ENCODE measurements at places on chromosomes 7 and 10.

GRCh38 chr7:152312316-152312715 lies 123.5 kb downstream of the KMT2C start:
- DNase-seq: no peak

DNA sequence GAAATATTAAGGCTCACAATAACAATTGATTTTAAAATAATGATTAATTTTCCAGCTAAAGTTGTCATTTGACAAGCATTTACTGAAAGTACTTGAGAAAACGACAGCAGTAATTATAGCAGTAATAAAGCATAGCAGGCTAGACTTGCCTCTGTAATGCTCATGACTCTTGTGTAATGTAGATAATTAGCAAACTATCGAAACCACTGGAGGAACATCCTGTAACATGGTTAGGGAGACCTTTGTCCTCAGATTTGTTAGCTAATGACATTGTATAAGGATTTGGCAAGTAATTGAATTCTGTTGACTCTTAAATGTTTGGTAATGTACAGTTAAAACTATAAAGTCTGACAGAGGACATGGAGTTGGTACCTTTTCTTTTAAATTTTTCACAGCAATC lies 24.8 kb downstream of the ARL4A start:
- DNase-seq: no peak

DNA sequence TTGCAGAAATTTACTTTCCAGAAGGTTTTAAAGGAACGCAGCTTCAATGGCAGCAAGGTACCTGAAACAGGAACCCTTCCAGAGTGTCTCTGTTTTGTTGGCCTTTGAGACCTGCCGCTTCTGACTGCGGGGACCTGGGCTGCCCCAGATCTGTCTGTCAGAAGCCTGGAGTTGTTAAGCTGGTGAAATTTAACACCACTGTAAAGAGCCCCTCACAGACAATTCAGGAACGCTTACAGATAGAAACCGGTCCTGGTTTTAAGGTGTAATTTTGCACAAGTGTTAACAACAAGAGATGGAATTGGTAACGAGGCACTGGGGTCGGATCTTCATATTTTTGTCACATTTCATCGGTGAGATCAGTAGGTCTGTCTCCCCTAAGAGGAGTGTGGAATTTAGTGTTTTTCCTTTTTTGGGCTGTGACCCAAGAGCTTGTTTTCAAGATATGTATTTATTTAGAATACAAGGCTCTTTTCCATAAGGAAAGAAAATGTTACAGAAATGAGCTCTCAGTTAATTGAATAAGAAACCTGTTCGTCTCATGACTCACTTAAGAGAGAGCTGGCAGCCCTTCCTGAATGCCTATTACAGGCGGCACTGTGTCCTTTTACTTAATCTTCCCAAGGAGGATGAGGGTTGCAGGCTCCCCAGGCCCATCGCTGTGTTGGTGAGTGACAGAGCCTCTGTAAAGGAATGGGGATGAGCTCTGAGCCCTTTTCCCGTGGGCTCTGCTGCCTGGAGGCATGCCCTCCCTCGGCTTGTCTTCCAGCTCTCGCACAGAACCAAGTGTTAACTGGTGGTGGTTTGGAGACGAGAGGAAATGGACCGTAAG lies 168.7 kb downstream of the CUX1 start:
- DNase-seq: no peak

DNA sequence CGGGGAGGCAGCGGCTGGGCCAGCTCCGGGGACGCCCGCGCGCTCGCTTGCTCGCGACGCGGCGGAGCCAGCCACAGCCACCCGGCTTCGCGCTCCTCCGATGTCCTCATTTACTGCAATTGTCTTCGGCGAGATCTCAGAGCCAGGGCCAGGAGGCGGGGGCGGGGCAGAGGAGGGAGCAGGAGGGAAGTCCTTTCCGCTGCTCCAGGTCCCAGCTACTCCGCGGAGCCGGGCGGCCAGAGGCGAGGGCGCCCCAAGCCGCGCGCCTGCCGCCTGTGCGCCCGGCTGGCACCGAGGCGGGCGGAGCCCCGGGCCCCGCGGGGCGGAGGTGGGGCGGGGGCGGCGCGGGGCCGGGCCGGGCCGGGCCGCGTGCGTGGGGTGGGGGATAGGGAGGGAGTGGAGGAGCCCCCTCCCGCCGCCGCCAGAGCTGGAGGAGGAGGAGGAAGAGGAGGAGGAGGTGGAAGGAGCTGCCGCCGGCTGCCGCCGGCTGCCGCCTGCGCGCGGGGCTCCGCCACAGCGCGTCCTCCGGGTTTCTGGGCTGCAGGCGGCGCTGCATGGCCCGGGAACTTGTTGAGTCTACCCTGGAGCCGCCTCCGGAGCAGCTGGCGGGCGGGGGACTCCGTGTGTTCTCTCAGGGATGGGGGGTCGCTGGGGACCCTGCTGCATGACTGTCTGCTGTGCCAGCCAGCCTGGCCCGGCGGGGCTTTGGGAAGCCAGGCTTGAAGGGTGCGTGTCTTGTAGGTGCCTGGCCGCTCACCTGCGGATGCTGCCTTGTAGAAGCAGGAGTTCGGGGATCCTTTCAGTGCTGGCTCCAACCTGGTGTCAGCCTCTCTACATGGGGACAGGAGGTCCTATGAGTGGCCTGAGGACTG lies at the start of gene INSYN2A:
Gene INSYN2A, minus strand, starts transcription at position 310 of the 872 bp plus-strand sequence. CDS start 20,196 bp downstream, outside the sequence.
- no peak for DNase-seq

DNA sequence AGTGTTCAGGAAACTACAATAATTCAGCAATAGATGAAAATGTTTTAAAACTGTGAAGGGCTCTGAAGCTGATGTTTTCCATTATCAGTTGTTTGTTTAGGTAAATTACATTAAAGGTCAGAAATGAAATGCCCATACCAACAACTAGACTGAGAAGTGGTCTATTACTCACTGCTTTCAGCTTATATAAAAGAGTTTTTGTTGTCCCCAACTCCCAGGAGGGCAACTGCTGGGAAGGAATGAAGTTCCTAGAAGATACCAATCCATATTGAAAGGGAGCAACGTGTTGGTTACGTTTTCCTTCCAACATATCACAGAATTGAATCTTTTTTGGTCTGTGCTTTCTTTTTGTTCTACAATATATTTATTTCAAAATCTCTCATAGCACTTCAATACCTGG lies 330.6 kb upstream of the LRRN3 start:
- no peak for DNase-seq

- peak; percentile 20 for DNase-seq
These were observed 90.7 kb downstream of the TFPI2 start for GRCh38 chr7:93799750-93800357.

All from hematopoietic multipotent progenitor cell treated with erythropoietin and hydrocortisone succinate and interleukin-3 and kit ligand, for 8 days (in vitro differentiated cells).